ENCODE measurements at places on chromosomes 4 and X.

GRCh38 chr4:112136551-112136950, 8.7 kb upstream of the FAM241A start:
- DNase-seq = no peak

DNA sequence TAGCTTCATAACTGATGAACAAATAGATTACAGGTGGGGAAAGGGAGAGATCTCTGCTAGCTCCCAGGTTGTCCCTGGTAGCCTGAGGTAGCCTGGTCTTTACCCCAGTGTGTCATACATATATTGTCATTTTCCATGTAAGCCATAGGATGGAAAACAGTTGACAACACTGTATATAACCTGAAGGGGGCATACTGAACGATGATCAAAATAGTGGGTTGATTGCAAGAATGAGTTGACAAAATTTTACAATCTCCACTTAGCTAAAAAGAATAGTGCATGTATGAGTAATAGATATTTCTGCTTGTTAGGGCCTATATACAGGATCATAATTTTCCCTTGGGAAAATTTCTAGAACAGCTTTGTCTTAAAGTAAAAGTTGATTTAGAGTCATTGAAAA, 304.1 kb upstream of the HAND2 start:
- no peak for DNase-seq

- DNase-seq = no peak
Observed at GRCh38 chrX:11064851-11065600, 46.1 kb upstream of the HCCS start.

DNA sequence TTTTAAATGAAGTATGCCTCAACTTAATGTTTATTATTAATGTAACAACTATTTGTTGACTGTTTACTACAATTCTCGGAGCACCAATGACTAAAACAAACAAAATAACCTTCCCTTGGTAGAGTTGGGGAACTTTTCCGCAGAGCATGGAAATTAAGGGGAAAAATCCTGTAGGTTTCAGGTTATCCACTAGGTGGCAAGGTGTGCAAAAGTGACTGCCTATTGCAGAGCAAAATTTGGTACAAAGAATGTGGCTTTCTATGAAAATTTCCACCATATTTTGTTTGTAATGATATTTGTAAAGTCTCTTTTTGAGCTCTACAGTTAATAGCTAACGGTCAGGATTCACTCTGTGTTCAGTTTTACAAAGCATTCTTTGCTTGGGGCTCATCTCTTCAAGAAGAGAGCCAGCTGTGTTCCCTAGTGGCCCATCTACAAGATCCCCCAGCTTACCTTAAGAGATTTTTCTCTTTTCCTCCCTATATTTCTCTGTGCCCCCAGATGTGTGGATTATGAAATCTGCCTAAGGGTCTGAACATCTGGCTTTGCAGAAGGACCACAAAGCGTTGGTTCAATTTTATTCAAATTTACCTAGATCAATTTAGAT, 61.1 kb downstream of the FBXO8 start:
- no peak for DNase-seq

DNA sequence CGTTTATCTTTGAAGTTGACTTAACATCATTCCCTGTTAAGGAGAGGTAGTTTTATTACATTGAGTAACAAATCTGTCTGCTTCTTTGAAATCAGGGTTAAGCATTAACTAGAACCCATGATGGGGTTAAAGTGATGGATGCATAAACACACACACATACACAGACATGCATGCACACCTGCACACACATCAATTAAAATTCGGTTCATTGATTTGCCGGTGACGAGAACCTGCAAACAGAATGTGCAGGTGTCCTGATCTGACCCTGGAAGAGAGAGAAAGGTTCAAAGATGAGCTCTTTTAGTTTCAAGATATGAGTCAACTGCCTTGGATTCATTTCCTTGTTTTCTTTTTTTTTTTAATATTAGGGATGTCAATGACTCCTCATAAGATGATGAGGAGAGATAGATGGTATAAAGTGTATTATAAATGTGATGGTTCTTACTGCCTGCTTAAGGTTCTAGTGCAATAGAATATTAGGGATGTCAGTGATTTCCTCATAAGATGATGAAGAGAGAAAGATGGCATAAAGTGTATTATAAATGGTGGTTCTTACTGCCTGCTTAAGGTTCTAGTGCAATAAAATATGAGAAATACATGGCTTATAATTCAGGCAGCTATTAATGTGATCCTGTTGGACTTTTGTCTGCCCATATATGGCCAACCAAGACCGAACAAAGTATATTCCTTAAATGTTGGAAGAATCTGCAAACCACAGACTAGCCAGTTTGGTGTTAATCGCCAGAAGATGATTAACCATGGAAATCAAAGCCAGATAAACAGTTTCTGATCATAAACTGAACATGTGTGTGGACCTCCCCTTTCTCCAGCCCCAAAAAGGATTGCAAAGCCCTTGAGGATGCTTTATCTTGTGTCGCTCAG, 14.1 kb upstream of the CD99 start:
- no peak for DNase-seq

GRCh38 chr4:81550388-81550859, 78.7 kb upstream of the RASGEF1B start:
- DNase-seq = no peak

- DNase-seq = no peak
Observed at GRCh38 chr4:152240232-152240631, 295.7 kb downstream of the FBXW7 start.

DNA sequence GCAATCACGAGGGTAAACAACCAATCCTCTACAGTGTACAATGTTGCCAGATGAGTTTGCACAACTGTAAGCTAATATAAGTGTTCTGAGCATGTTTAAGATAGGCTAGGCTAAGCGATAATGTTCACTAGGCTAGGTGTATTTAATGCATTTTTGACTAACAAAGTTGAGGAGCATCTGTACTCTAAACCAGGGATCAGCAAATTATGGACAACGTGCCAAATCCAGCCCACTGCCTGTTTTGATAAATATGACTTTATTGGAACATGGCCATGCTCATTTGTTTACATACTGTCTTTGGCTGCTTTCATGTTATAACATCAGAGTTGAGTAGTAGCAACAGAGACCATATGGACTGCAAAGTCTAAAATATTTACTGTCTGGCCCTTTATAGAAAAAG, 46.3 kb upstream of the ARHGEF6 start:
- DNase-seq = no peak

DNA sequence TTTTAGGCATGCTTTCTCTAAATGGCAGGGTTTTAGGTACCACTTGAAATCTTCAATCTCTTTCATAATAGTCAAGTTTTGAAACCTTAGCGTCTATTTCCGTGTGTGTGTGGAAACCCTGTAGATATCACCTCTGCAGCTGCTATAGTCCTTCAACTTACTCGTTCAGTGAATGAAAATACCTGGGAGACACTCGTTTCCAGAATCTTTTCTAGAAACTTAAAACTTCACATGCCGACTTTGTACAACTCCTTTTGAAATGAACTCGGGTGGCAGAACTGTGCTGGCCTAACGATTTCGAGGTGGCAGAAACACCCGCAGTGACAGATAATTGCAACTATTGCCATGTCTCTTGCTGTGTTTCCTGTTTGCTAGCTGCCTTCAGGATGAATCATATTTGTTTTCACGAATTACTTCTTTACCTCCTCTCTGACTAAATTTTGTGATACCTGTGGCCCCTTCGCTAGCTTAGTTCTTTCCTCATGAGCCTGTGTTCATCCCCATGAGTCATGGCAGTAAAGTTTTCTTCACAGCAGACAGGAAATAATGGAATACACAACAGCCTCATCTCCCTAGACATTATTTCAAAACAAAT, 104.7 kb upstream of the SMIM10 start:
- DNase-seq = no peak
